ENCODE measurements at places on chromosomes 2 and 18.

DNA sequence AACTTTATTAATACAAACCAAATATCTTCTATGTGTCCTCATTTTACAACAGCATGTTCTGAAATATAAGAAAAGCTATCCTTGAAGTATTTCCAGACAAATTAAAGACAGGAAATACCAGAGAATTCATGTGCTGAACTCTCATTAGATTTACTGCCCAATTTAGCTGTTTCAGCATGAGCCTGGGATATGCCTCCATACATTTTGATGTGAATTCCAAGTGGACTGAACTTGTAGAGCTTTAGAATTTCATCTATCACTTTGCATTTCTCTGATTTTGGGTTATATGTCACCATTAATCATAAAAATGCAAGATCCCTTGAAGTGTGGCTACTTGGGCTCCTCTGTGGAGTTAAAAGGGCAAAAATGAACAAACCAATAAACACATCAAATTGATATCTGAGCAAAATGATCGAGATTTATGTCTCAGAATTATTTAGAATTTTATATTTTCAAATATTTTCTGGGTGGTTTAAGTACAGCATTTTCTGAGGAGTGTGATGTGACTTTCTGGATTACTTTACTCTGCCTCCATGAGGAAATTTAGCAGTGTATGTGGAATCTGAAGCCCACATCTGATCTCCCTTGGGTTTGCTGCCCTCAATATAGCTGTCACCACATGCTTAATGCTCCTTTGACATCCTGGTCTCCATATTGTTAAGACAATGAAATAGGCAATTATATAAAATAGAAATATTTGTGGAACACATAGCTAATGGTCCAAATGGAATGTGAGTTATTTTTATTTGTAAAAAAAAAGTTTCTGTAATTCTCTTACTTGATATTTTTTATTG, 206.6 kb upstream of the RBMS1 start:
- no peak for DNase-seq

DNA sequence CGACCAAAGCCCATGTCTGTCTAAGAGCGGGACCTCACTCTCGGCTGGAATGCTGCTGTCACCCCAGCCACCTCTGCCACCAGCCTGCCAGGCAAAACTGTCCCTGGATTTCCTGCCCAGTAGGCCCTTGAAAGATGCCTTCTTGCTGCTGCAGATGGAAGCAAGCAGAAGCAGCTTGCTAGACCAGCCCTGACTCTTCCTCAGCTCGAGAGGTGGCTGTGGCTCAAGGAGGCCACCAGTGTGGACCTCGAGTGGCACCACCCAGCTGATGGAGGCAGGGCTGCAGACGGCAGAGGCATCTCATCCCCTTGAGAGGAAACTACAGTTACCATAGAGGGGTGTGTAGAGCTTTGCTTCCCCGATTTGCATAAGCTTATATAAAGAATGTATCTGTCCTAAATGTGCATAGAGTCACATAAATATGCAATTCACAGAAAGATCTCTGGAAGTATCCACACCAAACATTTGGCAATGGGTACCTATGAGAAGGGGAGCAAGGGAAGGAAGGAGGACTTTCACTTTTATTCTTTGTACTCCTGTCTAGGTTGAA, 20.6 kb downstream of the ADCY3 start:
- DNase-seq = peak; percentile 35

DNA sequence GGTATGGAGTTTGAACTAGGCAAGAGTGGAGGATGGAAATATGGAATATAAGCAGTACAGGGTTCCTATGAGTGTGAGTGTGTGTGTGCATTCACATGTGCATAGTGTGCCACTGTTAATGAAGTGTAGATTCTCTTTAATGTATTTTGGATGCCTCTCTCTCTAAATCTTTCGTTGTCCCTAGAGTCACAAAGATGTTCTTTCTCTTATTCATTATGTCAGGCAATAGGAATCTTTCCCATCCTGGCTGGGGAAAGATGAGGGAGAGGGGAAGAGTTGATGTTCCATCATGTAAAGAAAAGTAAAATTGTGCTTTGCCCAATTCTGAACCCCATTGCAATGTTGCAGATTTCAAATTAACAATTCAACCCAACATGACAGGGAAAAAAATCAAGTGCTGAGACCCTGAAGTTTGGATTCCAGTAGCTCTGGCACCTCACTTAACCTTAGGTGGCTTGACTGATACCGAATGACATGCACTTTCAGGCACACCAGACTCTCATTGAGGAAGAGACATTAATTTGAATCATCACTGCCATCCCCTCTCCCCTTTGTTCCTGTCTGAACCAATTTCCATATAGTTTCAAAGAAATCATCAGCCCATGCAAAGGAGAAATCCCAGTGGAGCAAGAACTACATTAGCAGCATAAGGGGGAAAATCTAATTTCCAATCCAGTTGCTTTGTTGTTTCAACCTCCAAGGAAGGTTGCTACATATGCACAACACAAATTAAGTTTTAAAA, 28.0 kb downstream of the KLF7 start:
- DNase-seq = no peak

DNA sequence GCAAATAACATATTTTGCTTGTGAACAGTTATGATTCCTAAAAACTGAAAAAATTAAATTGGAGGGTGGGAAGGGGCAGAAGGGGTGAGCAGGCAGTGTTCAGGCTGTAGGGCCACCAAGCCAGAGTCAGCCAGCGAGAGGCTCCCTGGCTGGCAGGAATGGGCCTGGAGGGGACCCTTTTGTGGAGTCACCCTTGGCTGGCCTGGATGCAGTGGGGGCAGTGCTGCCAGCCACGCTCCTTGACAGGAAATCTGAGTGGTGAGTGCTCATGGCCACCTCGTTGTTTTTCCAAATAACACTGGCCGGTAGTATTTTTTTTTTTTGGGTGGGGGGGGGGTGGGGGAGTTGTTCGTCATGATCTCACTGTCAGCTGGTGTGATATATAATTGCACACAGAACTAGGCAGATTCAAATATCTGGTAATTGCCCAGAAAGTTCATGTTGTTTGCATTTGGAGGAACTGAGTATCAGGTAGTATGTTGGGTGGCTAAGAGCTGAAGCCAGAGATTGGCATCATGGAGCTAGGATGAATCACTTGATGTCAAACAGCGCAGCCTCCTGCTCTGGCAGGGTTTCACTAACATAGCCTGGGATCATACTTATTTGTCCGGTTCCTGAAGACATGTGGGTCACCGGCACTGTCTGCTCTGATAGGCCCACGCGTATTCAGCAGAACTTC, 160.0 kb downstream of the PTGR3 start:
- DNase-seq = no peak

GRCh38 chr2:29447513-29447912, 332.3 kb downstream of the CLIP4 start:
- DNase-seq = no peak

- DNase-seq = peak; percentile 25
These were observed 76.7 kb downstream of the INHBB start for GRCh38 chr2:120422465-120423160.

GRCh38 chr18:48119204-48119603, 188.7 kb upstream of the SMAD2 start:
- DNase-seq = no peak

DNA sequence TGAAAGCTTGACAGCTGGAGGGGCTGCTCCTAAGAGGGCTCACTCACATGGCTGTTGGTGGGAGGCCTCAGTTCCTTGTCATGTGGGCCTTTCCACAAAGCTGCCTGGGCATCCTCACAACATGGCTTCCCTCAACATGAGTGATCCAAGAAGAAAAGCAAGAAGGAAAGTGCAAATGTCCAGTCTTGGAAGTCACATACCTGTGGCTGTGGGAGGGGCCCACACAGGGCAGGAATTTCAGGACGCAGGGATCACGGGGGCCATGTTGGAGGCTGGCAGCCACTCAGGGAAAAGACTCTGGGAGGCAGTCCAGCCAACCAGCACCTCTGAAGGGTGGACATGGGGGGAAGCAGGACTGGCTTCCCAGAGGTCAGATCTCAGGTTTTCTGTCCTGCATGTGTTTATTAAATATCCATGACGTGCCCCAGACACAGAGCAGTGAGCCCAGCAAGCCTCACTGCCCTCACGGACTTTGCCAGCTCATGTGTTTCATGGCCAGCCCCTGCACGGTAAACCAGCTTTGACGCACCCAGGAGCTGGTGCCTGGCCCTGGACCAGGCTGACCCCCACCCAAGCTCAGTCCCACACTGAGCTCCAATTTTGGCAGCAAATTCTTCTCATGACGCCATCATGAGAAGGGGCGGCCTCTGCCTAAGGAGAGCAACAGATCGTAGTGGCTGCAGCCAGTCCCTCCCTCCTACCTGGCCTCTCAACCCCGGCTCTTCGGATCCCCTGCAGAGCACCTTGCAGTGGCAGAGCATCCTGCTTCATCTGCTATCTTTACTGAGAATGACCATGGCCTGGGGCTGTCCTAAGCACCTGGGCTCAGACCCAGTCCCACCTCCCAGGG, 34.7 kb upstream of the GPR17 start:
- peak; percentile 11 for DNase-seq

- DNase-seq = no peak
These were observed 315.5 kb downstream of the RPRM start for GRCh38 chr2:153163055-153163454.

DNA sequence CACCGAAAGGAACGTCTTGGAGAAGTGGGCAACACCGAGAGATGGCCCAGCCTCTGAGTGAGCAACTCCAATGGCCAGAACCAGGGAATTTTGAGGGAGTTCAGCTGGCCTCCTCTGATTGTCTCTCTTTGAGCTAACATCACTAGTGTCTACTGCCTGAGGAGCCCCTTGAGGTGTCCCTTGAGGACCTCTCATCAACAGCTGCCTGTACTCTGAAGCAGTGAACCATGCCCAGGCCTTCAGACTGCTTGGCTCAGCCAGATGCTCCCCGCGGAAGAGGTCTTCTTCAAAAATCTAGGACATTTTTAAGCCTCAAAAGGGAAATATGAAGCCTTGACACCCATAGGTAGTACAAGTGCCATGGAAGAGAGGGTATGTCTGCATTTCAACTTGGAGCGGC, 430.4 kb downstream of the TXNL1 start:
- DNase-seq = no peak

- DNase-seq = no peak
These were observed 42.7 kb upstream of the AFF3 start for GRCh38 chr2:100185105-100185504.

DNA sequence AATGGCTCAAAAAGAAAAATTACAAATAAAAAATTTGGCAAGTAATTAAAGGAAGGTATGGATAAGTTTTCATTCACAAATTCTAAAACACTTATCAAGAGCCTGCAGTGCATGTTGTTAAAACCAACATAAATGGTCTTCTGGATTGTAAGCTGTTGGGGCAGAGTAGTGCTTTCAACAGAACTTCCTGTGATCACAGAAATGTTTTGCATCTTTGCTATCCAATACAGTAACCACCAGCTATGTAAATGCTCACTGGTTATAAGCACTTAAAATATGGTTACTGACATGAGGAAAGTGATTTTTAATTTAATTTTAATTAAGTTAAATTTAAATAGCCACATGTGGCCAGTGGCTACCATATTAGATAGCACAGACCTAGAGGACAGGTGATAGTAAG, 133.1 kb downstream of the NBAS start:
- DNase-seq = no peak

DNA sequence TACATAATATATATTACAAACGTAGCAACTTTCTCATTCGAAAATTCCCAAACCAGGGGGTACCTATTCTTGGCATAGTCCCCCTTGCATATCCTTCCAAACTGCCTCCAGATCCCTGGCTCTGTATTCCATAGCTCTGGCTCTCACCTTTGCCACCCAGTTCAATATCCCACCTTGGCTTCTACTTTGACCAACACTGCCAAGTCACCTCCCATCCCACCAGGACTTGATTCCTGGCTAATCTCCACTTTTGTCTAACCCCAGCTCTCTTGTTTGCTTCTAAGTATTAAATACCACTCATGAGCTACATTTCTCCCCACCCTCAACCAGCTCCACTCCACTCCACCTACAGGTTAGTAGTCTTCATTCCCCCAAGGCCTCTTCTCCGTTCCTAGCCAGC, 103.2 kb upstream of the WDR75 start:
- peak; percentile 60 for DNase-seq

DNA sequence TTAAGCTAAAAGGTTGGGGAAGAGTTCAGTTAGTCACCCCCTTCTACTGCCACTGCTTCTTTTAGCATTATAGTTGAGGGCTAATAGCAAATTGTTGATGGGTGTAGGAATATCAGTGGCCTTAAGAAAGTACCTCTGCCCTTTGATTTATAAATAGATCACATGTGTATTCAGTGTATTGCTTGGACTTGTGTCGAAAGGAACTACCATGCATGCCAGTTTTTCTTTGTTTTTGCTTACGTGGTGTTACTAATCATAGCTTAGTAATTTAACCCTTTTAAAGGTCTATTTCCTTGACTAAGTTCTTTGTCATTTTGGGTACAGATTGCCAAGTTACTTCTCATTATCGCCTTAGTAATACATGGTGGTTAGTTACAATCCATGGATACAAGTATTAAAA, 85.6 kb downstream of the MIB1 start:
- no peak for DNase-seq

DNA sequence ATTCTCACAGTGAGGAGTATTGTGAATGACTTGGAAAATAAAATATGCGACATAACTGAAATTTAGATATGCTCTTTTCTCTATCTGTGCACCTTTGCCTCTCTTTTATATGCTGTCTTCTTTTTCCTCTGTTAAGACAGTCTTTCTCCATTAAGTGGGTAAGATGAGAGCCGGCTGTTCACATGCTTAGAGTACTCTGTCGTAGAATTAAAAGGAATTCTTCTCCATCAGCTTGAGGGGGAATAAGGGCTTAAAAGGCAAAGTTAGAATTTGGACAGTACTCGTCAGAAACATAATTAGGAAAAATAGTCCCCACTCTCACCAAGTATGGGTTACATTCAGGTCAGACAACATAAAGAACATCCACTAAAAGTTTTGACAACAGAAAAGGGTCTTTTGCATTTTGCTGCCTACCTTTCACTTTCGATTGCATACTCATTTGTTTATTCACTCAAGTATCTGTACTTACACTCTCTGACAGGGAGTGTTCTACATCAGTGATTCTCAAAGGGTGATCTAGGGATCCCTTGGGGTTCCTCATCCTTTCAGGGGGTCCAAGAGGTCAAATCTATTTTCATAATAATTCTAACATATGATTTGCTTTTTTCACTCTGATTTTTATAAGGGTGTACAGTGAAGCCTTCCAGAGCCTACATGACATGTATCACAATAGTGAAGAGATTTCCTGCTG, 48.0 kb downstream of the ARHGAP15 start:
- DNase-seq = no peak

DNA sequence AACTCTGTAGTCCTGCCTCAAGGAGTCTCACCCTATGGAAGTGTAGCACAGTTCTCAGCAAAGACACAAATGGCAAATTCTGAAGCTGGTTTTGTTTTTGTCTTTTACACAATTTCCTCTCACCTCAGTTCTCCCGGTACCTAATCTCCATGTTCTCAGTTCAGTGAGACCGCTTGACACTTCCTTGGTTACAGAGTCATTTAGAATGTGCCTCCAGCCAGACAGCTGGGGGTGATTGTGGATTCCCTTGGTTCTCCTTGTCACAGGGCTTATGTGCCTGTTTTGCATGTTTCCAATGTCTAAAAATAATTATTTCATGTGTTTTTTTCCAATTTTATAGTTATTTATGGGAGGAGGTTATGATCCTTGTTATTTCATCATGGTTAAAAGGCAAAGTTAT, 379.5 kb upstream of the MAP2 start:
- no peak for DNase-seq
